ENCODE measurements at places on chromosomes 4 and X.

DNA sequence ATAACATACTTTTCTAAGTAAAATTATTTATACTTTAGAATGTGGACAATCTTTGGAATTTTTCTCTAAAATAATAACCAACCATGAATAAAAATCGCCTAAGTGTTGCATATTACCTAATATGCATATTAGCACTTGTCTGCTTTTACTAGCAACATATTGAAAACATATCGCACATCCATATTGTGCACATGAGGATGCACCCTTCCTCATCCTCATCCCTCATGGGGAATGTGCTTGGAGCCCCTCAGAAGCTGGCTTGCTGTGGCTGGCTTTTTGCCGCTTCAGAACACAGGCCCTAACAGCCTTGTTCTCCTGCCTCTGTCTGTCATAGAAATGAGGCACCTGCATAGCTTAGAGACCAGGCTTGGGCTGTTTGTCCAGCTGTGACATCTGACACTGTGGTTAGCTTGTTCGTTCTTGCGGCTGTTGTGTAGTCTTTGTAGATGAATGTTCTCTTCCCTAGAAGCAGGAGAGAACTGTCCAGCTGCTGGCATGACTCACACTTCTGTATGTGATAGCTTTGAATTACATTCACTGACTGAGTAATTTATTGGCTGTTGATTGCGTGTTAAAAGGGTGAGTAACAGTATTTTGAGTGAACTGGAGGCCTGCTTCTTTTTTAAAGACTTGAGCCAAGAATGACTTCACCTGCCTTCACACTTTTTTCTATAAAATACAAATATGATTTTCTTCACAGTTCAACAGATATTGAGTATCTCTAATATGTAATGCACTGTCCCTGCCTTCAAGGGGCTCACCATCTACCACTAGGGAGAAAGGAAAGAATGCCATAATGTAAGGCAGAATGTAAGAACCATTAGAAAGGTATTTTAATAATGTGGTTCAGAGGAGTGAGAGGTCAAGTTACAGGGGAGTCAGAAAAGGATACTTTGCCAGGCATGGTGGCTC lies 81.9 kb downstream of the HMGB2 start:
- peak; percentile 84 for DNase-seq

DNA sequence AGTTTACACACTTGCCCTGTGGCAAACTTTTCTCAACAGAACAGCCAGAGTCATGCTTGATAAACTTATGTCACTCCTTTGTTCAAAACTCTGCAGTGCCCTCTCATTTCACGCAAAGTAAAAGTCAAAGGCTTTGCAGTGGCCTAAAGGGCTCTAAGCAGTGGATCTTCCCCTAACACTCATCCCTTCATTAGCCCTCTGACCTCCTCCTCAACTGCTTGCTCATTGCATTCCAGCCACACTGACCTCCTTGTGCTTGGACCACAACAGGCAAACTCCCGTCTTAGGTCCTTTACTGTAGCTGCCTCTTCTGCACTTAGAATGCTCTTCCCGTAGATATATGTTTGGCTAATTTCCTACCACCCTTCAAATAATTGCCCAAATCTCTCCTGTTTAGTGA lies 5.6 kb downstream of the PRDM5 start:
- no peak for DNase-seq

- peak; percentile 91 for DNase-seq
Measured at GRCh38 chr4:1726146-1726934, 5.0 kb downstream of the TACC3 start.

GRCh38 chr4:144353292-144353691 lies 212.8 kb upstream of the GYPA start:
- no peak for DNase-seq

GRCh38 chrX:38379088-38379487 lies 26.7 kb downstream of the OTC start:
- no peak for DNase-seq

DNA sequence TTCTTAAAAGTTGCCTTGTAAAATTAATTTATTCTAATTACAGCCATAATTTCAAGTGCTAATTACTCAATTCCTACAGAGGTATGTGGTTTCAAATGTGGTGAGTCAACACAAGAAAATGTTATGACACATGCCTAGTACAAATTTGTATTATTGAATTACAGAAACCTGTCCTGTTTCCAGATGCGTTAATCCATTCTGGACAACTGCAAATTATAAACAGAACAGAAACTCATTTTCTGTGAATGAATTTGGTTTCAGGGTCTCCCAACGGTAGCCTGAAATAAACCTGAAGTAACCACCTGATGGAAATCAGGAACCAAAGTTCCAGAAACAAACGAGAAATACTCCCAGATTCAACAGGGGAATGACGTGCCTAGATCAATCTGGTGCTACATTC lies 328.6 kb upstream of the F9 start:
- DNase-seq = no peak

DNA sequence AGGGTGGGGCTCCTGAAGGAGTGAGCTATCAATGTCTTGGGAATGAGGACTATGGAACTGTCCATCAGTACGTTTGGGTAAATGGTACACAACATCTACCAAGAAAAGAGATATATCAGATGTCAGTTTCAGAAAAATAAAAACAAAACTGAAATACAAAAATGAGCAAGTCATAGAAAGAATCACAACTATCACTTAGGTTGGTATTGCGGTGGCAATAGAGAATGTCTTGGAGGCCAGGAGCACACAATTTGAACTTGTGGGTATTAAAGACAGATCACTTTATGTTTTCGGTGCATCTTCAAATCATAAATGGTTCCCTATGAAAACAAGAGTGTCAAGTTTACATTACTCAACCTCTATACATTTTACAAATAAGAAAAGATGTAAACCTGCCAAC lies 176.8 kb downstream of the CHM start:
- DNase-seq = no peak

DNA sequence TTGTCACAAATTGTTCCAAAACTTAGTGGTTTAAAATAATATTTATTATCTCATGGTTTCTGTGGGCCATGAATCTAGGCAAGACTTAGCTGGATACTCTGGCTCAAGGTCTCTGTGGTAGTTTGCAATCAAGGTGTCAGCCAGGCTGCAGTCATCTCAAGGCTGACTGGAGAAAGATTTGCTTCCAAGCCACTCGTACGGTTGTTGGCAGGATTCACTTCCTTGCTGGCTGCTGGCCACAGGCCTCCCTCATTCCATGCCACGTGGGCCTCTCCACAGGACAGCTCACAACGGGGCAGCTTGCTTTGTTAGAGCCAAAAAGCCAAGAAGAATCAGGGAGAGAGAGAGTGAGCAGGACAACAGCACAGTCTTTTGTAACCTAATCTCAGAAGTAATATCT lies 101.4 kb downstream of the WWC2 start:
- DNase-seq = no peak

- DNase-seq = no peak
Measured at GRCh38 chr4:36310793-36311192, 29.4 kb downstream of the DTHD1 start.

GRCh38 chr4:184387351-184387750 lies 87.0 kb downstream of the IRF2 start:
- no peak for DNase-seq

DNA sequence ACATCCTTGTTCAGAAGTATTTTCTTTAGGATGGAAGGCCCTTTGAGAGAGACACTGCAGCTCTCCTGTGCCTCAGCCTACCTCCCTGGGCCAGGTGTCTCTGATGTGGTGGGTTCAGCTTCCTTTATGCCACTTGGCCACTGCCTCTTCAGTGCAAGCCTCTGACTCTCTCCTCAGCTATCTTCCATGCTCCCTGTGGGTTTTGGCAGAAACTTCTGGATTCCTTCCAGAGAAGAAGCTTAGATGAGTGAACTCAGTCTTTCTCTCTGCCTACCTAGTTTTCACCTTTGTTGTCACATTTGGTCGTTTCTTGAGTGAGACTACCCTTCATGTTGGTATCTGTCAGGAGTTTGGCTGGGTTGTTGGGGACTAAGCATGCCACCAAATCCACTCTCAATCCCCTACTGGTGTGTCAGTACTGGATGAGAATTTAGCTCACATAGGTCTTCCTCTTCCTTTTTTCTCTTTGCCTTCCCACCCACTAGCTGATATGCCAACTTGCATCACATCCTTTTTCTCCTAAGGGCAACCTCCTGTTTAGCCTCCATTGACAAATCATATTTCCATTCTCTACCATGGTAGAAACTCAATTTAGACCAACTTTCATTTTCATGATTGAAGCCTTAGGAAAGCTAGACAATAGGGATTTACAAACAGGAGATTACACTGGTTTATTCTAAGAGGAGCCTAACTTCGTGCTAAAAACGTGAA lies 32.0 kb downstream of the IL15 start:
- DNase-seq = no peak

GRCh38 chr4:167000141-167000852 lies 234.0 kb downstream of the SPOCK3 start:
- DNase-seq = no peak

DNA sequence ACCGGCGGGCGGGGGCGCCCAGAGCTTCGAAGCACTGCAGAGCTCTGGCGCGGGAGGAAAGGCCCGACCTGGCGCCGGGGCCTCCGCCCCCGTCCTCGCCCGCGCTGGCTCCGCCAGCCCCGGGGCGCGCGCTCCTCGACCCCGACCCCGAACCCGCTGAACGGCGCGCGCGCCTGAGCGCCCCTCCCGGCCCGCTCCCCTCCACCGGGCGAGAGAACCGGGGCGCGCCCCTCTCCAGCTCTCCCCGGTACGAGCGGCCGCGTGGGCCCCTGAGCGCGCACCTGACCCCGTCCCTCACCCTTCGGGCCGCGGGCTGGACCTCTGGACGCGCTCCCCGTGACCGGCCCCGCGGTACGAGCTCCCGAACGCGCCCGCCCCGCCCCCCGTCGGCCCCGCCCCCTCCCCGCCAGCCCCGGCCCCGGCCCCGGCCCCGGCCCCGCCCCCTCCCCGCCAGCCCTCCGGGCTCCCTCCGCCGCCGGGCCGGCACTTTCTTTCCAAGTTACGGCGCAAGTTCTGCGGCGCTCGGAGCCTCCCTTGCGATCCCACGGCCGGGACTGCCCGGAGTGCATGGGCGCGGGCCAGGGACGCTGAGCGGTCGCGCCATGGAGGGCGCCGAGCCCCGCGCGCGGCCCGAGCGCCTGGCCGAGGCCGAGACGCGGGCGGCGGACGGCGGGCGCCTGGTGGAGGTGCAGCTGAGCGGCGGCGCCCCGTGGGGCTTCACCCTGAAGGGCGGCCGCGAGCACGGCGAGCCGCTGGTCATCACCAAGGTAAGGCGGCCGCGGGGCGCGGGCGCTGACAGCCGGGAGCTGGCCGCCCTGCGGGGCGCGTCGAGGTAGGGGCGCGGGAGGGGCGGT lies at the start of gene SHROOM2:
SHROOM2 (plus strand) TSS at position 486 of the 854 bp plus-strand sequence; CDS start at position 603, 117 bp downstream.
- peak; percentile 65 for DNase-seq

- DNase-seq = peak; percentile 46
Measured at GRCh38 chr4:101527188-101527587, 179.9 kb upstream of the PPP3CA start.

DNA sequence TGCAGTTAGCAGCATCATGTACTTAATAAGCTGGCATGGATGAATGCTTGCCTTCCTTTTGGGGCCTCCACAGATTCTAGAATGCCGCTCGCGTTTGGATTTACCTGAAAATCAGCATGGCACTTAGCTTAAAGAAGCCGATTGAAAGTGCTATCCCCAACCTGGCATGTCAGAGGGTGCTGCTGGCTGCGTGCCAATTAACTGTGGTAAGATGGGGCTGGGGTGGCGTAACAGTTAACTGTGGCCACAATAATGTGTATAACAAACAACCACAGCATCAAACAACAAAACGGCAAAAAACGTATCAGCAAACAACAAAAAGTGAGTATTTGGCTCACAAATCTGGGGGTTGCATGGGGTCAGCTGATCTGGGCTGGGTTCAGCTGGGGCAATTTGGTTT lies 70.5 kb downstream of the CBLL2 start:
- DNase-seq = no peak

- DNase-seq = no peak
Measured at GRCh38 chr4:69957209-69957608, 8.3 kb downstream of the CSN2 start.

DNA sequence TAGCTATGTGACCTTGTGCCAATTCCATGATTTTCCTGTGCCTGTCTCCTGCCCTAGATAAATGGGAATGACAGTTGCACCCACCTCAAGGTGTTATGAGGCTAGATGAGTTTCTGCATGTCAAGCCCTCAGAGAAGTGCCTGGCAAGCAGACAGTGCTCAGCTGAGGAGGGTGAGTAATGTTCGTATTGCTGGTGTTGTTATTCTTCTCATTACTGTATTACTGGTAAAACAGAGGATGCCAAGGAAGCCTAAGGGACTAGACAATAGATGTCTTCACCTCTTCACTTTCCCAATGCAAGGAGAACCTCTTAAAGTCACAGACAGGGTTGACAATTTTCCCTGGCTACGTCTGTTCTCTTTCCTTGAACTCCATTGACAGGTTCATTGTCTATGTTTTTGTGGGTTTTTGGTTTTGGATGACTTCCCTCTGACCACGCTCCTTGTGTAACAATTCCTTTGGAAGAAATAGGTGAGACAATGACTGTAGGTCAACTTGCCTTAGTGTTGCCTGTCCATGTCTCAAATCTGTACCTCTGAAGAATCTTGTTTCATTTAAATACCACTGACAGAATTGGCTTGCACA lies 19.2 kb downstream of the ETDC start:
- no peak for DNase-seq

Measured in small intestine (tissue), 16 donors.